Stimulated activated CD8-positive, alpha-beta memory T cell treated with anti-CD3 and anti-CD28 coated beads, Interleukin-4, amount 100 ng/mL, for 1 hour (primary cell): ENCODE measurements at places on chromosomes 7 and 10.
A peak's percentile ranks its signal among the peaks of the same experiment; 100 is the strongest.

DNA sequence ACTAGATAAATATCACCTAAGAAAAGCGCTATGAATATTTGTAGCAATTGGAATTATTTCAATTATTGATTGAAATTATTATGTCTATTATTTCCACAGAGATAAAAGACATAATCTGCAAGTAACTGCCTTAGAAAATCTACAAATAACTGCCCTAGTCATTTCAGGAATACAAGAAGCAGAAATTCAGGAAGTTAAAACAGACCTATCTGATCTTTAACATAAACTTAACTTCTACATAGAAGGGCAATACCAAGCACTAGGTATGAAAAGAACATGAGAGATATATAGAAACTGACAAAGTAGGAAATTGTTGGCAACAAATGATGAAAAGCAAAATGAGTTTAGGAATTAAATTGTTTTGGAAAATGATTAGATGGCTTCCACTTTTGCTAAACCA lies 31.8 kb upstream of the AKR1B10 start:
- DNase-seq, result no peak

DNA sequence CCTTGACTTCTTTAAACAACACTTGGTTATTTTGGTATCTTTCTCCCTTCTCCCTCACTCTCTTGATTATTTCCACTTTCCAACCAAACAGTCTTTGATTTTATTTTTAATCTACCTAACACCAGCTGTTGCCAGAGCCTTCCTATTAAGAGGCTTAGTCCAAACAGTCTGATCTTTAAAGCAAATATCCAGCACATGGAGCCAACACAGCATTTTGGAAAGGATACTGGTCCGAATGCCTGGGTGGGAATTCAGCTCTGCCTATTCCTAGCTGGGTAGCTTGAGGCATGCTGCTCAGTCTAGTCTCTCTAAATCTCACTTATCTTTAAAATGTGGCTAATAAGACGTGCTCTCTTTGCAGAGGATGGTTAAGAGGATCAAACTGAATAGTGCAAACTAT lies 129.3 kb downstream of the NRCAM start:
- DNase-seq, result no peak

DNA sequence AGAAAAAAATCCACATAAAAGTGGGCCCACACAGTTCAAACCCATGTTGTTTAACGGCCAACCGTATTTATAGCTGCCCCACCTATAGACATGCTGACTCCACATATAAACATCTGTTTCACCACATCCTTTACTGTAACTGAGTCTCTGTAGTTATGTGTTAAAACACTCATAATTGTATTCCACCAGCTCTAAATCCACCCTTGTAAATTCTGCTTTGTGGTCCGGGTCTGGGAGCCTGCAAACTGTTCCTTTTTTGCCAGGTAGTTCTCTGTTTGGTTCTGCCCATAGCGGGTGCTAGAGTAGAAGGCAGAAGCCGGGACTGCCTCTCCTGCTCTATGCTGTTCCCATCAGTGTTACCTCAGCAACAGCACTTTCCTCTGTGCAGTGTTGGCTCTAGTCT lies 20.2 kb upstream of the FHIP2A start:
- no peak for DNase-seq

- DNase-seq, result no peak
Measured at GRCh38 chr7:14761510-14762296, 140.8 kb downstream of the DGKB start.

GRCh38 chr10:127161482-127161881 lies 34.9 kb downstream of the INSYN2A start:
- no peak for DNase-seq

- DNase-seq, result no peak
Measured at GRCh38 chr7:26891400-26892350, 27.3 kb upstream of the SKAP2 start.

DNA sequence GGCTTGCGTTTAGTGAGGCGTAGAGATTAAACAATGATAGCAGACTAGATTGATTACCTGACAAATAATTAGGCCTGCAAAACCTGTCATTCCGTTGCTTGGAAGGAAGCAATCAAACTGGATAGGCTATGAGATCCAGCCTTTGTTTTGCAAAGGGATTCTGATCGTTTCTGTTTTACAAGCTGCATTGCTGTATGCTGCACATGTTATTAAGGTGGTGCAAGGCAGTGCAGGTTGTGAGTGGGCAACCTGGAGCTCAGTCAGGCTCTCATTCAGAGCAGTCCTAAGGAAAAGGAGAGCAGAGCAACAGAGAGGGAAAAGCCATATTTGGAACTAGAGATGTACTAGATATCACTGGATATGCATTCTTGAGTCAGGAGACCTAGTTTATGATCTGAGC lies 6.9 kb upstream of the NOBOX start:
- no peak for DNase-seq

- DNase-seq, result peak; percentile 49
Measured at GRCh38 chr7:1065585-1066241, 21.4 kb downstream of the GPR146 start.

DNA sequence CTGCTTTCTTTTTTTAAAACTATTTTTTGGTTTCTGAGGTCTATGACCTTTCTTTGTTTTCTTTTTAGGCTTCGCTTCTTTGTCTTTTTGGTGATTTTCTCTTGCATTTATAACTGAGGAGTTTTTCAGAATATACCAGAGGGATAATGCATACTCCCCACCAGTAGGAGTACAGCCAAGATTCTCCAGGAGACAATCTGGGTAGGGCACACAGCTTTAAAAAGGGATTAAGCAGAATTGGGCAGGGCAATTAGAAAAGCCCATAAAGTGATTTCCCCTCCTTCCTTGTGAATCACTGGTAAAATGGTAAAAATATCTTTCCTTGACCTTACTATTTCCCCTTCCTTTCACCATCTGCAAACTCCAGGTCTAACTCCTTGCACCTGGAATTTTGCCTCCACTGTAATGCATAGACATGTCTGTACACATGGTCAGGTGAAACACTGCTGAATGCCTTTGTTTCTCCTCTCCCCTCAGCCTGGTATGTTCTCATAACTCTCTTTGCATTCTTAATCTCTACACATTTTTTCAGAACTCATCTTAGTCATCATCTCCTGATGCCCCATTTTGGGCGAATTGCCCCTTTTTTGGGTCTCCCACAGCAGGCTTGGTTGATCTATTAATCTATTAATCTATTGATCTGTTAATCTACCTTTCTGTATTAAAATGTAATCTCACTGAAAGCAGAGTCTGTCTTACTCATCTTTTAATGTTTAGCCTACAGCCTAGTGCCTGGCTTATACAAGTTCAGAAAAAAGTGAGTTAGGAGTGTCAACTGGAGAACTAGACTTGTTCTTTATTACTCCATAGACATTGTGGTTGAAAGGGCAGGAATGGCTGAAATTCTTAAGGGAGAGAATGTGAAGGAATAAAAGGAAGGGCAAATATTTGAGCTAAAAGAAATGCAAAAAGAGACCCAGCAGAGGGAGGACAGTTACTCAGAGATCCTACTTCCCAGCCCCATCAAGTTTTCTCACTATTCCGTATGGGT lies 64.6 kb downstream of the MDFIC start:
- no peak for DNase-seq

DNA sequence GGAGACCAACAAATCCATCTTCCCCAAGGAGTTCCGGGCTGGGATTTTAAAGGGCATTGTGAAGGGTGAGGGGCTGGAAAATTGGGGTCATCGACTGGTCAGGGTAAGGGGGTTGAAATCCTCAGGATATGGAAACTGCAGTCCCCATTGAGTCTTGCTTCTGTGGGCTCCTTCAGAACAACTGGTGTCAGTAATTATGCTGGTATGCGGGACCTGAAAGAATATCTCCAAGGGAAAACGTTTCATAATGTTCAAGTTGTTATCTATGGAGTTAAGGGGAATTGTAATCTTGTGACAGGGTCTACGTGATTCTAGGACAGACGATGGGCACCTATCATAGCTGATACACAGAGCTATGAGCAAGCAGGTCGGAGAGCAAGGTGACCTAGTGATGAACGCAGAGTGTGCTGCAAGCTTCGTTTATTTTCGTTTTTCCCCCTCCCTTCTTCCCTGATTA lies 494 bp upstream of the RHBDD2 start:
- DNase-seq, result no peak

- DNase-seq, result no peak
Measured at GRCh38 chr10:26361351-26361750, 76.8 kb upstream of the APBB1IP start.

DNA sequence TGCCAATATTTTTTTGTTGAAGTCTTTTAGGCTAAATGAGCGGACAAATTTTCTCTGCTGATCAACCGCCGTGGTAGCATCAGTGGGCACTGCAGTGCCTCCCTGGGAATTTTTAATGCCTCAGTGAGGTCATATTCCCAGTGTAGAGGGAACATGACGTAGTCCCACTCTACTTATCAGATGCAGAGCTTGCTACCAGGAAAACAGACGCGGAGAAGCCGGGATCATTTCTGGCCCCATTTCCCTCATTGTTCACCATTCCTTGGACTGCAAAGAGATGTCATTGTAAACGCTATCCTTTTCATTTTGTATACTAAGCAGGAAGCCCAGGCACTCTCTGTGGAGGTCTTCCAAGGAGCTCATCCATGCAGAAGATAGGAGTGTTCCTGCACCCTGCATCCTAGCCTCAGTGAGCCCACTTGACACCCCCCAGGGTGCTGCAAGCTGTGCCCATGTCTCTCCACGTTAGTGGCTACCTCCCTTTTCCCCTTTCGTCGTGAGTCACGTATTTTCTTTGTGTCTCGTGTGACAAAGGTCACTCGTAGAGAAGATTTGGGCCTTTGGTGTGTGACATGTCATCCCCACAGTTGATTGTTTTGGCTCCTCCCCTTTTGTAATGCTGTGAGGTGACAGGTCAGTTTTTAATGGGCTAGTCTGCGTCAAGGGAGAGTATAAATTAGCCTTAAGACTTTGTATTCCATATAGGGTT lies 145.5 kb downstream of the TCF7L2 start:
- no peak for DNase-seq

- DNase-seq, result no peak
Measured at GRCh38 chr7:12244694-12245093, 33.6 kb downstream of the TMEM106B start.
